LHCN-M2 (cell line): ENCODE measurements at places on chromosomes 1 and 21. TPM values are rescaled to one million over a fixed set of nuclear protein-coding genes. Genes with fewer than 3 reads are reported as not detected.
A peak's percentile ranks its signal among the peaks of the same experiment; 100 is the strongest.

Gene IGSF9
- not detected in 2 replicates for total RNA-seq

Gene LCE3E
- total RNA-seq: not detected in 2 replicates

Gene FCRLA
- total RNA-seq: 0.51 TPM in 1 of 2 replicates, not detected in the other

Gene MFAP2
- total RNA-seq: 5.8 and 12.9 TPM in 2 replicates

- no peak for DNase-seq
Measured at GRCh38 chr1:205315008-205315618, 6.4 kb downstream of the NUAK2 start.

- DNase-seq: peak; percentile 94
Measured at GRCh38 chr1:212857992-212858460, at the start of gene FLVCR1. Gene FLVCR1 (plus strand): TSS chr1:212858275. CDS start chr1:212858453, 178 bp downstream.

GRCh38 chr1:246151796-246152434, 355.2 kb downstream of the SMYD3 start:
- DNase-seq: no peak

DNA sequence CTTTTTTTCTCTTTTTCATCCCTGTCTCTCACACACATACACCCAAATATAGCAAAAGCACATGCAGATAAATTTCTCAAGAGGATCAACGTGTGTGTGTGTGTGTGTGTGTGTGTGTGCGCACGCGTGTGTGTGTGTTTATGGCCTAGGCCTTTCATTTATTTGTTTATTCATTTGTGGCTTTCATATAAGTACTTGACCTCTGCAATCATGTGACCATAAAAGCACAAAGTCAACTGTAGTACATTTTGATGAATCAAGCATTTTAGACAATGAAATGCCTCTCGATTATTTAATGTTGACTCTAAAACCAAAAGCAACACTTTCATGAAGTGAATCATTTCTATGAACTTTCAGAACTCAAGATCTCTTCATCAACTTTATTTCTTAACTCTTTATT, 194.1 kb upstream of the ADGRL2 start:
- DNase-seq: no peak

DNA sequence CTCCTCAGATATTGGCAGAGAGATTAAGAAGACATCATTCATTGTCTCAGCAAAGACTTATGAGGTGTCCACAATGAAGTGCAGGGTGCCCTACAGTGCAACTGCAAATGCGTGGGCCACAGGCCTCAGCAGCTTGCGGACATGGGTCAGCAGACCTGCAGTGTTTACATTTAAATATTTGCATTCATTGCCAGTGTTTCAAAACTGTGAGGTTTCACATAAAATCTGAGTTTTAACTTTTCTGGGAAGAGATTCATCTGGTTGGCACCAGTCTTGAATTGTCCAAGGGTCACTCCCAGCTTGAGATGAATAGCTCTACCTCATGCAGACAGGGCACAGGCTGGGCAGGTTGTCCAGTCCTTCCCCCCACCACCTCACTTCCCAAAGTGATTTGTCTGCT, 286.8 kb upstream of the DUSP10 start:
- no peak for DNase-seq

DNA sequence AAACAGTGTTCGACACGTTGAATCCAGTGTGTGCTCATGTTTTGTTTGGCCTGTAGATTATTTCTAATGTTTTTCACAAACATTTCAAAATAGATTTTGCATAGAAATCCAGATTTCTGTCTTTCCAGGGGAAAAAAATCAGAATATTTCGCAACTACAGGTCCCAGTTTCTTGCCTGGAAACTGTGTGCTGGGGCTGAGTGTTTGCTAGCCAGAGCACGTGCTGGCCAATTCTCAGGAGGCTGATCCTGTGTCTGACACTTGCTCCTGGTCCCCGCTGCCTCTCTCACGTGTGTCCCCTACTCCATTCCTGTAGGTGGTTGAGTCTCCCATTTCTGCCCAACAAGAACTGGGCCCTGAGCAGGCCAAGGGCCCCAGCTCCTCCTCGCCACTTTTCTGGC, 2.4 kb downstream of the MAB21L3 start:
- DNase-seq: no peak

DNA sequence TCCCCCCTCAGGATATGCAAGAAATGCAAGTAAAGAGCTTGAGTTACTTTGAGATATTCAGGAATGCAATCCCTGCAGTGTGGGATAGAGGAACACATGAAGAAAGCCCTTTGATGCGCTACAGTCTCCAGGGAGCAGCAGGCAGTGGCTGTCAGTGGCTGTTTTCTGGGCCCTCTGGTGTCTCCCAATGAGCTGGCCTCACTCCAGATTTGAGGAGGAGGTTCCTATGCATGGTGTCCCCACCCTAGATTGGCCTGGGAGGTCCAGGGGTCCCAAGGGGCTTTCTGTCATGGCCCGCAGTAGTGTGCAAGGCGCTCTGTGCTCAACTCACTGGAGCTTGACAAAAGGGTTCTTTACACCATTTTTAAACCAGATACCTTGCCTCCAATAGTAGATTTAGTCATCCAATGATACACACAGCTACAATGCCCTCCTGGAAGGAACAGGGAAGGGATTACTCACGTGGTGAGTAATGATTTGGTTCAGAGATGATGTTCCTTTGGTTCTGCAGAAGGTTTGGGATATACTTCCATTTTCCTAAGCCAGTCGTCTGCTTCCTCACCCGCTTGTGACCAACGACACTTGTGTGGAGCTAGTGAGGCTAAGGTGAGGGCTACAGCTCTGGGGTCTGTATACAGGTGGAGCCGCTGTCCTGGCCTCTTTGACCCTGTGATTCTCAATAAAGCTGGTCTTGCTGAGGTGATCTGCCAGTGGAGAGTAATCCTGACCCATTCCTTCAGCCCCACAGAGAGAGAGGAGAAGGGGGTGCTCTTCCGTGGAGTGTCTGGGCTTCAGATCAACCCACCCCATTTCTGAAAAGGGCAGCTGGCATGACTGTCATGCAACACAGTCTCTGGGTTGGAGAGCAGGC, 6.6 kb downstream of the BATF3 start:
- peak; percentile 78 for DNase-seq

- no peak for DNase-seq
Measured at GRCh38 chr1:181204530-181204929, 116.0 kb downstream of the IER5 start.

GRCh38 chr1:225852413-225853124, 29.6 kb downstream of the TMEM63A start:
- DNase-seq: no peak

DNA sequence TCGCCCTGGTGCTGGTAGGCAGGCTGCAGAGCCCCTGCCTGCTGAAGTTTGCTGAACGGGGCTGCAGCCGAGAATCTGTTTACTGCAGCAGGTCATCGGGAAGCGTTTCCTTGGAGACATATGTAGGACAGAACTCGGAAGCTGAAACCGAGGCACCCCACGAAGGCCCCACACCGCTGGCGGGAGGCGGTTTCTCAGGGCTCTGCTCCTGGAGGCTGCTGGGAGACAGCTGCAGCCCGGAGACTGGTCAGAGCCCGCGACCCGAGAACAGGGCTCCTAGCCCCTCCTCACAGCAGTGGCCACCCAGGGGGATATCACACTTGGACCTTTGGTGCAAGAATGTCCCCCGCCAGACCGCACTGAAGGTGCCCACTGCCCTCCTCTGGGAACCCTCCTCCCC, 12.7 kb upstream of the PLCH2 start:
- no peak for DNase-seq

DNA sequence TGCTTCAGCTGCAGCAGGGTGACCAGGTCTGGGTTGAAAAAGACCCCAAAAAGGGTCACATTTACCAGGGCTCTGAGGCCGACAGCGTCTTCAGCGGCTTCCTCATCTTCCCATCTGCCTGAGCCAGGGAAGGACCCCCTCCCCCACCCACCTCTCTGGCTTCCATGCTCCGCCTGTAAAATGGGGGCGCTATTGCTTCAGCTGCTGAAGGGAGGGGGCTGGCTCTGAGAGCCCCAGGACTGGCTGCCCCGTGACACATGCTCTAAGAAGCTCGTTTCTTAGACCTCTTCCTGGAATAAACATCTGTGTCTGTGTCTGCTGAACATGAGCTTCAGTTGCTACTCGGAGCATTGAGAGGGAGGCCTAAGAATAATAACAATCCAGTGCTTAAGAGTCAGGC, 2.9 kb downstream of the C1QA start:
- peak; percentile 43 for DNase-seq
